ENCODE measurements at places on chromosomes 5 and 9.
A peak's percentile ranks its signal among the peaks of the same experiment; 100 is the strongest.

GRCh38 chr5:163756170-163756569 lies 250.8 kb downstream of the MAT2B start:
- no peak for DNase-seq

- no peak for DNase-seq
Measured at GRCh38 chr5:140236891-140237598, 62.1 kb downstream of the CYSTM1 start.

DNA sequence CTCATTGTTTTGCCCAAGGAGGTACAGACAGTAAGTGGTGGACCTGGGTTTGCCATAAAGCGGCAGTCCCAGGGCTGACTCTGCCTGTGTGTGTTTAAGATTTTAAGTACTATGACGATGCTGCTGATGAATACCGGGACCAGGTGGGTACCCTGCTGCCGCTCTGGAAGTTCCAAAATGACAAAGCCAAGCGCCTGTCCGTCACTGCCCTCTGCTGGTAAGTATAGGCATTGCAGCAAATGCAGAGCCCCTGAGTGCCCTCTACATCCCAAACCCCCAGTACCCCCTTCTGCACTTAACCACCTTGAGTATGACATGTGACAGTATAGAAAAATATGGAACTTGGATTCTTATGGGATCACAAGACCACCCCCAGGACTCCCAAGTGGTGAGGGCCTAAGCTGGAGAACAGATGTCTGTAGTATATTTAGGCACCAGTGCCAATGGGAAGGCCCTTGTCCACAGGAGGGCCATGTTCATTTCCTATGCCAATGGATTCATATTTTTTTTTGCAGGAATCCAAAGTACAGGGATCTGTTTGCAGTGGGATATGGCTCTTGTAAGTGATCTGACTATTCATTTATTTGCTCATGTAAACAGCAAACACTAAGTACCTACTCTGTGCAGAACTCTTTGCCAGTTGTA lies 22.0 kb downstream of the ENHO start:
- DNase-seq: peak; percentile 44

GRCh38 chr9:6410633-6411032 lies 2.4 kb upstream of the UHRF2 start:
- no peak for DNase-seq

DNA sequence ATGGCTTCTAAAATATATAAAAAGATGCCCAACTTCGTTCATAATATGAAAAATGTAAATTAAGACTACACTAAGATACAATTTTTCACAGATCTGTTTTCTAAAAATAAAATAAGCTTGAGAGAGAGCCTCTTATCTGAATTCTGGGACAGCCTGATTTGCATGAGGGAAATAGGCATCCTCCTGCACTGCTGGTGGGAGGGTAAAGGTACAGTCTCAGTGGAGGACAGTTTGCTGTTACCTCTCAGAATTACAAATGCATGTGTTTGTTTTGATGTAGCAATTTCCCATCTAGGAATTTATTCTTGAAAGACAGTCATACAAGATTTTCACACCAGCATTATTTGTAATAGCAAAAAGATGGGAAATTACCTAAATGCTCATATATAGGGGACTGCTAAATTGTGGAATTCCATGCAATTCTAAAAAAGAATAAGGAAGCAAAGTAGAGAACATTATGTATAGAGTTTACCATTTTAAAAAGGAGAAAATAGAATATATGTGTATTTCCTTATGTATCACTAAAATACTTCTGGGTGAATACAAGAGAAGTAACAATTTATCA lies 75.7 kb downstream of the ZSWIM6 start:
- DNase-seq: no peak

- DNase-seq: no peak
Measured at GRCh38 chr5:65172486-65173129, 309.1 kb downstream of the ADAMTS6 start.
